HFF-Myc (cell line): ENCODE measurements at places on chromosomes 7 and 10.

- no peak for DNase-seq
Measured at GRCh38 chr10:103652599-103653281, 159.2 kb downstream of the NEURL1 start.

- DNase-seq = no peak
Measured at GRCh38 chr7:107224374-107225223, 55.8 kb downstream of the HBP1 start.

DNA sequence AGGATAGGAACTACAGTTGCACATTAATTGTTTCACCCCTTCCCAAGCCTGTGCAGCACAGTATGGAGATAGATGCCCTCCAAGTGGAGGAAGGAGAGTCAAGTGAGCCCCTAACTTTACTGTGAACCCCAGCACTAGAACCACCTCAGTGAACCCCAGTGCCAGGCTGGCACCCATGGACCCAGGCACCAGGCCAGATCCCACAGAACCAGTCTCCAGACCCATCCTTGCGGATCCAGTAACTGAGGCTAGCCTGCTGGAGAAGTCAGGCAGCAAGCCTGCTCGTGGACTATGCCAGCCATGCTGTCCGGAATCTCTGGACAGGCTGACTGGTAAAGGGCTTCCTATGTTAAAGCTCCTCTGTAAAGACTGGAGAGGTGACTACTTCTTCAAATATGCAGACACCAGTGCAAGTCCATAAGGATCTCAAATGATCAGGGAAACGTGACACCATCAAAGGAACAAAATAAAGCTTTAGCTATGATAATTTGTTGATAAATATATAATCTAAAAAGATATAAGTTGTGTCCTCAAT lies 27.7 kb downstream of the SHOC2 start:
- DNase-seq = no peak

DNA sequence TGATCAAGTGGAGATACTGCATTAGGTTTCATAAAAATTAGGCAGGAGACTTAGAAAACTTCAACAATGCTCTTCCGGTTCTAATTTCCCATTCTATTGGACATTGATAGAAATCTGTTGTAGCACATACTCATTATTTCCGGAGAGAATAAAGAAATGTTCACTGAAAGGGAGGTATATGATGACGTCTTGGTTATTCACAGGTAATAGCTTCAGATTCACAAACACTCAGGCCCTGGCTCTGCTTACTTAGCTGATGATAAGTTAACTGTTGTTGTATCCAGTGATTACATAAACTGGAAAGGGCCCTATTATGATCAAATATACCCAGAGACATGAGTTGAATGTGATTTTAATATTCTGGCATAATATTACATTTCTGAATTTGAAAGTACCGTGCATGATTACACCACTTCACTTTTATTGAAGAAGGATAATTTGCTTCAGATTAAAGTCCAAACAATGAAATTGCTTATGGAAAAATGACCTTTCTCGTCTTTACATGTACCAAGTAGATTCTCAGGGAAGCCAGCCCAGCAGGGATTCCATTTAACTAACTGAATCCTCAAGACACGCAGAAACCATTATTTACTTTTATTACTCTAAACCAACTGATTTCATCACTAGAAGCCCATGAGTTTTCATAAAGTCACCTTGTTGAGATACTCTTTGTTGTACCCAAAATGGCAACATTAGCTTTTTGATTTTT lies 288.0 kb upstream of the PITRM1 start:
- no peak for DNase-seq

DNA sequence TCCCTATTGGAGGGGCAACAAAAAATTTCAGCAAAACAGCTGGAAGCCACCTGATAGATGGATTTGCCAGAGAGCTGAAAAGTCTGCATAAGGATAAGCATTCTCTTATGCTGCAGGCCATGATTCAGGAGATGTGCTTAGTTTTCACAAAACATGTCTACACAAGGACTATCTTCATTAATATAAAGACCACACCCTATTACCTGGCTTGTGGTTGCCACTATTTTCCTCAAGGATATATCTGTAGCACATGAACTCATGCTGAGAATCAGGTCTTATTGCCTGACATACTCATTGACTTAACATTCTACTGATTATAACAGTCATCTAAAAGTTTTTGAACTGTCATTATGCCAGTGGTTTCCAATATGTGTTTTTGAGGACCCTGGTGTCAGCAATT lies 7.1 kb upstream of the COL17A1 start:
- no peak for DNase-seq

DNA sequence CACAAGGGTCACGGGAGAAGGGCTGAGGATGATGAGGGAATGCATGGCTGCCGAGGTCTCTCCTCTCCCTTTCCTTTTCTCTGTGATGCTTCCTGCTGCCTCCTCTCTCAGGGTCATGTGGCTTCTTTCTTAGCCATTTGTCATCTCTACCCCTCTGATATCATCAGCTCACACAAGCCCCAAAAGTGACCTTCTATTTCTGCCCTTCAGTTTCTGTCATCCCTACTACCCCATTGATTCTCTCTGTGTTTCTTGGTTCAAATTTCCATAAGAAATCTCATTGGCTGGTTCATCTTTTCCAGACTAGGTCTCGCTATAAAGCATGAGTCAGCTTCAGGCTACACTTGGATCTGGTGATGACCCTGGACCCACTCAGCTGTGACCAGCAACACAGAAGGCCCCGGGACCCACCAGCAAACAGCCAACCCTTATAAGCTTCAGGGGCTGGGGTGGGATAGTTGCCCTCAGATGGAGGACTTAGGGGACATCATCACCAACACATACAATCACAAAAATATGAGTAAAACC lies 284.3 kb downstream of the SKAP2 start:
- DNase-seq = no peak

DNA sequence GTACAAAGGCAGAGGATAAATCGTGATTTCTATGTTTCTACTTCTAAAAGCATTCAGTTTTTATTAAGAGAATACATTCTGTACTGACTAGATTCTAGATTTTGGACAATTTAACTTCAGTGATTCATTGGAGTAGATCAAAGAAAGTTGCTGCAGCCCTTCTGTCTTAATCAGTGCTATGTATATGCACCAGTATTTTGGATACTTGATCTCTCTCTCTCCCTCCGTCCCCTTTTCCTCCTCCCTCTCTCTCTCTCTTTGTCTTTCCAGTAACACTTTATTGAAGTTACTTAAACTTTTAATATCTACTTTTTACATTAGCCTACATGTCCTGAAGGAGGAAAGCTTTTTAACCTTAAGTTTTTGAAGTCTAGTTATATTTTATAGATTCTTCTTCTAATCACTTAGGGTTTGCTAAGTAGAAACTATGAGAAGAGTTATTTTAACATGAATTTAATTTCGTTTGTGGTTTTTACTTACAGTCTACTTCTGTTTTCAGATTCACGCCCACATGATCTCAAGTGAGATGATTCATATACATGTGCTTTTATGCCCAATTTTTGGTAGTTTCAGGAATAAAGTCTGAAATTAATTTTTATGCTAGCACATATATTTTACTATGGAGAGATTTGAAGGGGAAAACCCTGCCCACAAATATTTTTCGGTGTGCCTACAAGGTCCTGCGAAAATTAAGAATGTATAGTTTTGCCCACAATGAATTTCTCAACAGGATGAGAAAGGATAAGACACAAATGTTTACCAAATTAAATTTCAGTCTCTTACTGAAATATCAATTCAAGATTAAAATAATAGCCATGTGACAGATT lies 9.1 kb downstream of the MDFIC start:
- DNase-seq = no peak

DNA sequence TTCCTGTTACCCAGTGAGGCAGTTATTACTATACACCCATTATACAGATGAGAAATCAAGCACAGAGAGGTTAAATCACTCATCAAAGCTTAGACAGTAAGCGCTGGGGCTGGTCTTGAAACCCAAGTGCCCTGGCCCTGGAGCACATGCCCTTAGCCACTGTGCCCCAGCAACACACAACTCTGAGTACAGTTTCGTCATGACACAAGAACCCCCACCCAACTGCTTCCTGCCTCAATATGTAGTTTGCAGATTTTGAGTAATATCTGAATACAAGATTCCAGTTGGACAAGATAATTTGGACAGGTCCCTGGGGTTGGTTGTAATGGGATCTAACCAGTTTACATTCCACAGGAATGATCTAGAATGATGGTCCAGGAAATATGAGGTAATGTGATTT lies 62.8 kb downstream of the SH3PXD2A start:
- DNase-seq = no peak

DNA sequence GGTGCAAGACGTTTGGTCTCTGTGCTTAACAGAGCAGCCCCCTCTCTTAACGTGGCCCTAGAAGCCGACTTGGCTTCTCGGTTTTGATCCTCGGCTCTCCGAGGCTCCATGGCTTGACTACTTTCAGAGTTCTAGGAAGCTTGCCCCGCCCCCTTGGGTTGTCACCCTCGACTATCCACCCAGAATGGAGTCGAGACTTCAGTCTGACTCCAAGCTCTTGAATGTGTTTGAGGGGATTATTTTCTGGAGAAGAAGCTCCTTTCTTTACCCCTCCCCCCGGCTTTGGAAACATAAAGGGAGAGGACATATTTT lies 448 bp downstream of the SEC24C start:
- no peak for DNase-seq

- DNase-seq = no peak
Measured at GRCh38 chr7:137295739-137296324, 47.7 kb downstream of the PTN start.
